EL (cell line): ENCODE measurements at places on chromosomes 2 and 18.

GRCh38 chr2:126212735-126213134 lies 443.2 kb upstream of the GYPC start:
- DNase-seq = no peak

- no peak for DNase-seq
These were observed 51.6 kb upstream of the ATG16L1 start for GRCh38 chr2:233199870-233200269.

- DNase-seq = peak; percentile 49
These were observed 84.5 kb downstream of the HIBCH start for GRCh38 chr2:190235101-190235500.

DNA sequence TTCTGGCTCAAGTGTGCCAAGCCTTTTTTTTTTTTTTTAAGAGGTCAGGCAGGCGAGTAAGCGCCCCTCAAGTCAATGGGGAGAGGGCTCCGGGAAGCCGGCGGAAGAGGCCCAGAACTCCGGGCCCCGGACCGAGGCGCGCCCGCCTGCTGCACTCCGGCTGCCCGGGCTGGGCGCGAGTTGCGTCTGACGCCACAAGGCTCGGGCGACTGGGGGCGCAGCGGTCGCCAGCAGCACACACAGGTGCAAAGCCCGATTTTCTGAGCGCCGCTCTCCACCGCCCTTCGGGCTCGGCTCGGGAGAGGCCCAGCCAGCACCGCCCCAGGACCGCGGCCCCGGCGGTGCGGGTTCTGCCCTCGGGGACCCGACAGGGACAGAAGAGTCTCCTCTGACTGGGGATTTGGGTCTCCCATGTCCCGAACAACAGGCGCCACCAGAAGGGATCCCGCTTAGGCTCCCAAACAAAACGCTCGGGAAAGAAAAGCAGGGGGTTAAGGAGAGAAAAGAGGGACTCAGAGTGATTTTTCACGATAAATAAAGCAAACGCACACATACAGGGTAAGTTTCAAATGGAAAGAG lies 787 bp downstream of the ERBB4 start:
- peak; percentile 36 for DNase-seq

GRCh38 chr2:142596334-142597088 lies 281.0 kb upstream of the KYNU start:
- DNase-seq = peak; percentile 72

DNA sequence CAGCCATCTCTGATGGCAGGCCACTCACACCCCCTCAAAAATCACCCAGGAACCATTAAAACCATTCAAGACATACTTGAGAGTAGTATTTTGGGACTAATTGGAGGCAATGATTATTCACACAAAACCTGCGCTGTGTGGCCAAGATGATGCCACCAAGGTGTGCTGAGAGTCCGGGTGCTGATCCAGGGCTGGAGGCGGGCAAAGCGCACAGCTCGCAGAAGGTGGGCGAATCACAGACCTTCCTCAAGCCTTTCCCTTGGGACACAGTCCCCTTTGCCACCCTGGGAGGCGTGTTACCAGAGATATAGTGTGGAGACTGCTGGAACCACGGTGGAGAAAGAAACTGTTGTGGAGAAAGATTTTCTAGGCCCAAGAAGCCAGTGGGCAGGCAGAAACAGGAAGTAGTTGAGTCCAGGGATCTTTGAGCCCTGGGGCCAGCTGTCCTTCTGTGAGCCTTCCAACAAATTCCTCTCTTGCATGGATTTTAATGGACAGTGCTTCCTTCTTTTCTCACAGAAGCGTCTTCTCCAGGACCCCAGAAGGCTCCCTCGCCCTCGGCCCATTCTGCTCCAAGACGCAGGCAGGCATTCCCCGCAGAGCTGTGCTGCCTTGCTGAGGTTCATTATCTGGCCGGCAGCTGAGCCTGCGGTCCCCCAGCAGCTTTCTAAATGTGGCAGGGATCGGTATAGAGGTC lies 8.0 kb downstream of the COPS9 start:
- DNase-seq = no peak
